ENCODE measurements at places on chromosomes 6 and 20.

DNA sequence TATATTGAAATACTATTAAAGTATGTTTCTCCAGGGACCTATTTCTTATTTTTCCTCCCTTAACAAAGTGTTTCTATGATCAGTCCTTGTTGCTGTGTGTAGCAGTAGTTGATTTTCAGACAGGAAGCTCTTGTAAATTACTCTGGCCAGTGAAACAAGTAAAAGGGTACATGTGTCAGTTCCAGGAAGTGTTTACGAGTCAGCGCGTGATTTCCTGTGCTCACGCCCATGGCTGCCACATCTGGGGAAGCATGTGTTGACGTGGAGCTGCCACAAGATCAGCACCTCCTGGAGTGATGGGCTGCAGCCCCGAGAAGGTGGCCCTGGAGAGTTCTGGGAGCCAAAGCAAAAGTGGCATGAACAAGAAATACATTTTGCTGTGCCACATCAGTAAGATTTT is 38.6 kb upstream of the GGTLC1 start:
- DNase-seq, result peak; percentile 27

DNA sequence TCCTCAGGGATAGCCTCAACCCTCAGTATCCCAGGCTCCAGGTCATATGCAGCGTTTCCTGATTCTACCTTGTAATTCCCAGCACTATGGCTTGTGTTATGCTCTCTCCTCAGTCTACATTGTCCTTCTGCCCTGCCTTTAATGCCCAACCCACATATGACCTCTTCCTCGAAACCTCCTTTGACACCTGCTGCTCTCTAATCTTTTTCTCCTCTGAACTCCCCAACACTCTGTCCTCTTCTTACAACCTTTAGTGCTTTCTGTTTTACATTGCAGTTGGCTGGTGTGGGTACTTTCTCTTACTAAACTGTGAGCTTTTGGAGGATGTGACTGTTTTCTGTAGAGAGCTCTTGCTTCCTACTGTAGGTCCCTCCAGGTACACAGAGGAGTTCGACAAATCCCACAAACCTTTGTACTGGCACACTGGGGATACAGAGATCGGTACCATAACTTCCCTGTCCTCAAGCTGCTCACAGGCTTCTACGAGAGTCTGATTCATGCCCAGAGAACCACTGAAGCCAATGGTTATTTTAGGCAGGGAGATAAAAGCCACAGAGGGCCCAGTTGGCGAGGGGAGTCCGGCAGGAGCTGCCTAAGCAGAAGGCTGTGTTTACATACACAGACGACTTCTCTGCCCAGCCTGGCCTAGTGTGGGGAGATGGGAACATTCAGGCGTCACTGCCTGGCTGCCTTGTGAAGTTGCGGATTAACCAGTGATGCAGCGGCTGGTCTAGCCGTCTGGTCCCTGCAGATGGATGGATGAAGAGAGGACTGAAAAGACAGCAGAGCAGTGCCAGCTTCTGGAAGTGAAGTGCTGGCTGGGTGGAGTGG is 8.4 kb upstream of the EPB41L1 start:
- DNase-seq, result no peak

DNA sequence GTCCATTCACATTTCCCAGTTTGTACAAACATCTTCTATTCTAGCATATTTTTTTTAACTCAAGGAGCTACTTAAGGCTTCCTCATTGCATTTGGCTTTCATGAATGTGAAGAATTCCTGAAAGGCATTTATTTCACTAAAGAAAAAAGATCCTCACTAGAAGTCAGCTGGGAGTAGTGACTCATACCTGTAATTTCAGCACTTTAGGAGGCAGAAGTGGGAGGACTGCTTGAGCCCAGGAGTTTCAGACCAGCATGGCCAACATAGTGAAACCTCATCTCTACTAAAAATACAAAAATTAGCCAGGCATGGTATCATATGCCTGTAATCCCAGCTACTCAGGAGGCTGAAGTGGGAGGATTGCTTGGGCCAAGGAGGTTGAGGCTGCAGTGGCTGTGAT is 30.9 kb upstream of the XRN2 start:
- DNase-seq, result no peak

- DNase-seq, result no peak
Measured at GRCh38 chr6:166410426-166410935, 27.7 kb upstream of the MPC1 start.

- DNase-seq, result no peak
Measured at GRCh38 chr6:27066802-27067201, 180.7 kb upstream of the PRSS16 start.

- peak; percentile 74 for DNase-seq
Measured at GRCh38 chr6:11496152-11497060, 41.1 kb upstream of the TMEM170B start.

- DNase-seq, result no peak
Measured at GRCh38 chr6:56902641-56903464, 52.1 kb upstream of the BEND6 start.

GRCh38 chr6:158571826-158572652 is 12.1 kb downstream of the TMEM181 start:
- DNase-seq, result no peak

DNA sequence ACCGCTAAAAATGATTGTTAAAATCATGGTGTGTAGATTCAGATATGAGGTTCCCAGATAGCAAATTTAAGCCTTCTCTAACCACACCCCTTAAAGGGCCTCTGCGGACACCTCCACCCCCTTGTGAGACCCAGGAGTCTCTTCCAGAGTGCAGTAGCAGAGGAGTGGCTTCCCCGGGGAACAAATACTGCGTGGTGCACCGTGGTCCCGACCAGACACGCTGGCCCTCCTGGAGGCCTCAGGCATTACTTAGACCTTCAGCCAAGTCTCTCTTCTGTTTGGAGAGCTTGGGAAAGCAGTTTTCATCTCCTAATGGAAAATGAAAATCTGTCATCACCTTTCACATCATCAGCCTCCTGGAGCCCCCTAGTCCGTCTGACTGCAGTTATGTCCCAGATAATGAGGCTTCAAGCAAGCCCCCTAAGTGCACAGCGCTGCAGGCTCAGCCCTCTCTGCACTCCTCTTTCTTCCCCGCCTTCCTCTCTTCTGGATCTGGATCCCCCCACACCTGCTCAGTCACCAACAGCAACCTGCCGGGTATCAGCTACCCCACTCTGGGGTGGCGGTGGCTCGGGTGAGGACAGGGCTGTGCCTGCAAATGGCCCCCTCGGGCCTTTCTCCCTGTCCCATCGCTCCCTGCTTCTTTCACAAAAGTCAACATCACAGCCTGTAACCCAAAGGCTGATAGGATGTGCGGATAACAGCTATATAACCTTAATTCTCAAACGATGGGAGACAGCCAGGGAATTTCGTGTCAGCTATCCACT is 58.8 kb upstream of the TAGAP start:
- no peak for DNase-seq

Measured in stimulated activated CD4-positive, alpha-beta T cell treated with anti-CD3 and anti-CD28 coated beads, Interleukin-1b, Interleukin-23, amount 100 ng/mL, for 4 hours (primary cell).